ENCODE measurements at places on chromosomes 13 and 19.

- no peak for DNase-seq
Measured at GRCh38 chr13:100648354-100648753, 26.2 kb downstream of the TMTC4 start.

DNA sequence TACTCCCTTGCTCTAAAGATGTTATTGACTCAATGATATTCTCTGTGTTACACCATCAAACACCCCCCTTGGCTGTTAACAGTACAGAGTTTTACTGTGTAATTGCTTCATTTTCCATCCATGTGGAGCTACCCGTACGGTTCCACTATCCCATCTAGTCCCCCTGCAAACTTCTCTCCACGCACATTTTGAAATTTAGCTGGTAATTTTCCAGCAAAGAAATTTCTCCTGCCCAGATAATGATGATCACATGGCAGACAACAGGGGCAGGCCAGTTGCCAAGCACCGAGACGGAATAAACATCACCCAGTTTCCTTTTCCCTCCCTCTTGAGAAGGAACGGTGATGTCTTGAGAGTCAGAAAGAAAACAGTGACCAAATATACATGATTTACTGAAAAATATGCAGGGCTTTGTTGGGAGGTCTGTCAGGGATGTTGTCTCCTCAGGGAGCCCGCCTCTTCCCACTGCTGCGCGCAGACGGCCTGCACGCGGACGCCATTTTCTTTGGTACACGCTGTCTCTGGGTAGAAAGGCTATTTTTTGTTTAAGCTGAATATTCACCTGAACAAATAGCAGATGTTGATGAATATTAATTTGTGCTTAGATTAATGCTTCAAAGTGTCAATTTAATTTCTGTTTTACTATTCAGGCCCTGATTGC lies 109.9 kb downstream of the OLFM4 start:
- no peak for DNase-seq

DNA sequence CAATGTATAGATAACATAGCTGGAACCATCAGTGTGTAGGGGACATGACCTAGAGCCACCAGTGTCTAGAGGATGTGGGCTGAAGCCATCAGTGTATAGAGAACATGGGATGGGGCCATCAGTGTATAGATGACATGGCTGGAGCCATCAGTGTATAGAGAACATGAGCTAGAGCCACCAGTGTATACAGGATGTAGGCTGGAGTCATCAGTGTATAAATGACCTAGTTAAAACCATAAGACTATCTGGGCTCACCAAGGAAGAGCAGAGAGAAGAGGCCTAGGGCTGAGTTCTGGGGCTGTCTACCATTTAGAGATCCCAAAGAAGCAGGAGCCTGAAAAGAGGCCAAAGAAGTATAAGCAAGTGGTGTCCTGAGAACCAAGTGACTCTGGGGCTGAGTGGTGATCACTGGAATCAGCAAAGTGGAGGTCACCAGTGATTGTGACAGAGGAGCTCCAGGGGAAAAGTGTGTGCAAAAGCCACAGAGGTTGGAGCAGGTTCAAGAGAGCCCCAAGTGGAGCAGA lies 41.0 kb downstream of the RFX2 start:
- no peak for DNase-seq

- DNase-seq, result peak; percentile 29
Measured at GRCh38 chr13:20428666-20429644, 96.7 kb downstream of the CRYL1 start.

- no peak for DNase-seq
Measured at GRCh38 chr19:37303591-37304171, 67.2 kb upstream of the ZNF527 start.

GRCh38 chr13:20894245-20894644 lies 8.3 kb downstream of the XPO4 start:
- no peak for DNase-seq

- DNase-seq, result no peak
Measured at GRCh38 chr13:30734439-30734838, 904 bp upstream of the ALOX5AP start.
